ENCODE measurements at places on chromosomes 5 and 9.
A peak's percentile ranks its signal among the peaks of the same experiment; 100 is the strongest.

GRCh38 chr9:137049544-137050449, 3.8 kb upstream of the NPDC1 start:
- no peak for DNase-seq

- no peak for DNase-seq
Measured at GRCh38 chr5:32076699-32077695, 97.1 kb downstream of the GOLPH3 start.

GRCh38 chr9:86072394-86072877, 26.9 kb downstream of the GOLM1 start:
- DNase-seq, result no peak

GRCh38 chr5:114360357-114360756, 1.5 kb upstream of the KCNN2 start:
- no peak for DNase-seq

GRCh38 chr9:36102742-36103495, 33.6 kb upstream of the GLIPR2 start:
- peak; percentile 89 for DNase-seq

- DNase-seq, result no peak
Measured at GRCh38 chr5:83337453-83338035, 134.0 kb upstream of the VCAN start.

Data from stimulated activated CD8-positive, alpha-beta memory T cell treated with anti-CD3 and anti-CD28 coated beads, Interleukin-15, amount 100 ng/mL, for 1 hour (primary cell).